IPS-NIHi11 (cell line): ENCODE measurements at places on chromosomes 7 and 10.
A peak's percentile ranks its signal among the peaks of the same experiment; 100 is the strongest.

GRCh38 chr7:83212883-83213282, 50.2 kb upstream of the PCLO start:
- no peak for DNase-seq

GRCh38 chr10:50614444-50615137, 9.2 kb downstream of the SGMS1 start:
- peak; percentile 59 for DNase-seq

GRCh38 chr10:22321156-22321923, 441 bp downstream of the BMI1 start:
- DNase-seq = peak; percentile 58

GRCh38 chr7:28700790-28701203, 257.3 kb downstream of the TRIL start:
- peak; percentile 15 for DNase-seq

GRCh38 chr7:5708271-5708670, 73.2 kb downstream of the RNF216 start:
- DNase-seq = no peak

DNA sequence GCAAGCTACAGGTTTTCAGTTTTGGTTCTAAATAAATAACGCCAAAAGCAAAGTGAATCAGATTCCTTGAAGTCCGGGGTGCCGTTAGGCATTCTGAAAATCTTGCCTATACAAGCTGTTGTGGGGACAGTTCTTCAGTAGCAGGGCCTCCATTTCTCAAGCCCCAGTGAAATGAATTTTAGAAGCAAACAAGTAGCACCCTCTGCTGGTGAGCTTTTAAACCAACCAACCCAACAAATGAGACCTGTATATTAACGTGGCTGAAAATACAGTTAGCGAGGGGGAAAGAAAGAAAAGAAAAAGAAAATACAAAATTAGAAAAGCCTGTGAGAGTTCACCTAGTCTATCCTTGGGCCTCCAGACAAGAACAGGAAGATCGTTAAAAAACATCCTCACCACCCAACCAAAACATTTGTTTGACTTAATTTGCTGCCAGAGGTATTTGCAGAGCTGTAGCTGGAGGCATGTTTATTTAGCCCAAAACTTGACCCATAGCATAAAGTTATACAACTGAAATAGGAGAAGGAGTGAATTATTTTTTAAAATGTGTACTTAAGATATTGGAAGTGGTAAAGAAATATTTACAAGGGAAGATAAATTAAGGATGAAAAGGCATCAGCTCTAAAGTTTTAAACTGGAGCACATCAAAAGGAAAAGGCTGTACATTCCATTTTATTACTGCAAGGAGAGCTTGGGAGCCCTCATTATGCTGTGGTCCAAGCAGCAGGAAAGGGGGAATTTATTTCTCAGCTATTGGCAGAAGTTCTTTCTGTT, 98.9 kb downstream of the DYNC1I1 start:
- DNase-seq = peak; percentile 71

DNA sequence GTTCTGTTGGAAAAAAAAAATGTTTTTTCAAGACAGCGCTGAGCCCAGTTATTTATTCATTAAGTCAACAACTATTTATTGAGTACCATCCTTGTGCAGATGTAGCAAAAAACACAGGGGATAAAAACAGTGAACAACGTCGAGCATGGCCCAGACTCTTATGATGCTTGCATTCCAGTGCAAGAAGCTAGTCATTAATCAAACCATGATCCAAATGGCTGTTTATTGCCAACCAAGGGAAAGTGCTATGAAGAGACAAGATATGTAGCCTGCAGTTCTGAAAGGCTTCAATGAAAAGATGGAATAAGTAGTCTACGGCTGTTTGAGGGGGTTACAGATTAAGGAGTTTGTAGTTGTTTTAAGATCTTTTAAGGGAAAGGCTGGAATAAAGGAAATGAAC, 262.3 kb downstream of the NEBL start:
- no peak for DNase-seq

DNA sequence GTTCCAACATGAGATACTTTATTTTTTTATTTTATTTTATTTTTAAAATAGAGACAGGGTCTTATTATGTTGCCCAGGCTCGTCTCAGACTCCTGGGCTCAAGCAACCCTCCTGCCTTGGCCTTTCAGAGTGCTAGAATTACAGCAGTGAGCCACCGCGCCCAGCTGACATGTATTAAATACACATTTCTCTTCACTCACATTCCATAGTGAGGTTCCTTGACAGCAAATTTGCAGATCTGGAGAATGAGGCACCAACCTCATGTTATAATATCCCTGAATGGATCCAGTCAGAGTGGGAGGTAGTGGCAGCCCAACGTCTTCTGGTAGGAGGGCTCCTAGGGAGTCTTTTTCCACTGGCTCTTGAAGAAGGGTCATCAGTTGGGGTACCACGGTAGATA, 46.1 kb downstream of the OGDH start:
- DNase-seq = no peak

DNA sequence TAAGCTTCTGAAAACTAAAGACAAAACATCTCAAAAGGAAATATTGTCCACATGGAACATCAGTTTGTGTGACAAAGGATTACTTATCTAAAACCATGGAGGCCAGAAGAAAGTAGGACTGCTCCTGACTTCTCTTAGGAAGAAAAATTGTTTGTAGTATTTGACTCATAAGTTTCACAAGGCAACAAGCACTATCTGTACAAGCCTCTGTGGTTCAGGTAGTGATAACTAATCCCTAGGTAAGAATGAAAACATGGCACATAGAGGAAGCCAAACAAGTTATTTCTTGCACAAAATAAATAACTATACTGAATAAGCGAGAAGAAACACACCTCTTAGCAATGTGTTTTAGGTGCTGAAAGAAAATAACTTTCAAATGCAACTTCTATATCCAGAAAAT, 30.3 kb downstream of the TFPI2 start:
- no peak for DNase-seq

GRCh38 chr7:4739528-4739992, 35.9 kb upstream of the AP5Z1 start:
- DNase-seq = no peak

GRCh38 chr10:48556065-48556464, 48.8 kb downstream of the ARHGAP22 start:
- DNase-seq = no peak

DNA sequence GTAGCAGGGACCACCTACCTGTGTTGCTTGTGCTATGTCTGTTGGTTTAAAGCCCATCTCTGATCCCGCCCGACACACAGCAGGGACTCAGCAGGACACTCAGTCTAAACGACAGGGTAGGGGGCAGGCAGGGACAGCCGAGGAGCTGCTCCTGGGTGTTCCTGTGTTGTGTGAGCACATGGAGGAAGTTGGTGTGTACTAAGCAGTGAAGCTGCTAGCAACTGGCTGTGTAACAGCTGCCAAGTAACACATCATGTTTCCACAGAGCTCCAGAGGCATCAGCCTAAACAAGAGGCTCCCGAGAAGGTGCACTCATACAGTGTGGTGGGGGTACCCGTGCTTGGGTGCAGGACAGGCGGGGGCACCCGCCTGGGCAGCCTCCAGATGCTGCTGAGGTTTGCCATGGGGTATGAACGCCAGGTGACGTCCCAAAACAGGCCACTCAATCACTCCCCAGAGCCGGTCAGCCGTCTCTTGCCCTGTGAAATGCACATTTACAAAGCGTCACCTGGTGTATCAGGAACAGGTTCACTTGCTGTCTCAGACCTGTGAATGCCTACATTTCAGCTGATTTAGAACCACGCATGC, 59.6 kb downstream of the PTPRN2 start:
- no peak for DNase-seq

DNA sequence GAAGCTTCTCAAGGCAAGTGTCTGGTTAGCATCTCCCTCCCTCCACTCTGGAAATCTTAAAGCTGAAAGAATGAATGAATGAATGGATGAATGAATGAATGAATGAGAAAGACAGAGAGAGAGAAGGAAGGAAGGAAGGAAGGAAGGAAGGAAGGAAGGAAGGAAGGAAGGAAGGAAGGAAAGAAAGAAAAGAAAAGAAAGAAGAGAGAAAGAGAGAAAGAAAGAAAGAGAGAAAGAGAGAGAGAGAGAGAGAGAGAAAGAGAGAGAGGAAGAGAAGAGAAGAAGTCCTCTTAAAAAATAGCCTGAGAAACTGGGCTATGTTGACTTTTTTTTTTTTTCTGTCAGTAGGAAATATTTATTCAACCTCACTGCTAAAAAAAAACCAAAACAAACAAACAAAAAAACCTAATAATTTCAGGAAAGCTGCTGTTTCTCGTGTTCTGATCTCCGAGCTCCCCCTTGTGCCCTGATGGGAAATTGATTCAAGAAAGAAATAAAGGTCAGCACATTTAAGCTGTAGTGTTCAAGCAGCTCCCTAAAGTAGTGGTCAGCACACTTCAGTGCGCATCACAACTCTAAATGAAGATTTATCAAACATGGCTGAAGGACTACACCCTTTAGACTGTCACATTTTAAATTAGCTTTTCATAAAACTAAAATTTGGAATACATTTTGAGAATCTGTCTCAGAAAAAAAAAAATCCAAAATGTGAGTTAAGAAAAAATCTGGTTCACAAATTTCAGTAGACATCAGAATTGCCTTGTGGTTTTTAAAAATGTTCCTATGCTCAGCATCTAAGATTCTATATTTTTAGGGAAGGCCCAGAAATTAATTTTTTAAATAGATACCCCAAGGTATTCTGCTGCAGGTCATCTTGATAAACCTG, 154.3 kb downstream of the ELAPOR2 start:
- peak; percentile 21 for DNase-seq

- no peak for DNase-seq
Observed at GRCh38 chr7:1761097-1761496, 91.0 kb downstream of the ELFN1 start.

GRCh38 chr7:4791738-4792536, 16.5 kb downstream of the AP5Z1 start:
- peak; percentile 93 for DNase-seq

GRCh38 chr7:33041631-33042428, 20.7 kb downstream of the NT5C3A start:
- DNase-seq = no peak

DNA sequence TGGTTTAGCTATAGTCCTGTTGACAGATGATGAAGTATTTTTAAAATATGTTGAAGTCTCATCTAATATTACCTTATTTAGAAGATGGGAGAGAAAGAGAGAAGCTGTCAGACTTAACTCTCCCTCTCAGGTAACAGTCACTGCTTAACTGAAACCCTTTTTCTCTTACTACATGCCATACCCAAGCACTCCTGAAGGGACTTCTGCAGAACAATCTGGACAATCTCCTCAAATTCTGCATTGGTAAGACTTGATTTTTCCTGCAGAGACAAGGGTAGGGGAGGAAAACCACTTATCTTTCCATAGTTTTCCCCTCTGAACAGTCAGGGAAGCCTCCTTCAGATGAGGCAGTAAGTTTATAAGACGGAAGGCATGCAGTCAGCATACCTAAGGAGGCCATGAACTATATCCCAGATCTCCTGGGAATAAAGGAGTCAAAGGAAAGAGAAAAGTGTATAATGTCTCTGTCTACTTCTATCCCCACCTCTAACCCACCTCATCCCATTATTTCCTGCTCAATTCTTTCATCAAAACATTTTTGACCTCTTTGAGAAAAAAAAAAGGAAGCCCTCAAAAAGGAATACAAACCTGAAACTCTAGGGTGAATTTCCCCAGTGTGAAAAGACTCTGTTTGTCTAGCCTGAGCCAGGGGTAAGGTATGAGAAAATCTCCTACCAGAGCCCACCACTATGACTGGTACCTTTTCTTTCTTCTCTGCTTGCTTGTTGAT, 9.4 kb downstream of the ZCWPW1 start:
- DNase-seq = no peak

GRCh38 chr10:44390585-44391072, 5.7 kb upstream of the CXCL12 start:
- DNase-seq = no peak

- peak; percentile 57 for DNase-seq
Observed at GRCh38 chr7:155227788-155228458, 69.8 kb upstream of the INSIG1 start.

- no peak for DNase-seq
Observed at GRCh38 chr10:30606313-30606712, 23.2 kb downstream of the LYZL2 start.

- DNase-seq = no peak
Observed at GRCh38 chr7:47622946-47623640, 41.2 kb upstream of the TNS3 start.

DNA sequence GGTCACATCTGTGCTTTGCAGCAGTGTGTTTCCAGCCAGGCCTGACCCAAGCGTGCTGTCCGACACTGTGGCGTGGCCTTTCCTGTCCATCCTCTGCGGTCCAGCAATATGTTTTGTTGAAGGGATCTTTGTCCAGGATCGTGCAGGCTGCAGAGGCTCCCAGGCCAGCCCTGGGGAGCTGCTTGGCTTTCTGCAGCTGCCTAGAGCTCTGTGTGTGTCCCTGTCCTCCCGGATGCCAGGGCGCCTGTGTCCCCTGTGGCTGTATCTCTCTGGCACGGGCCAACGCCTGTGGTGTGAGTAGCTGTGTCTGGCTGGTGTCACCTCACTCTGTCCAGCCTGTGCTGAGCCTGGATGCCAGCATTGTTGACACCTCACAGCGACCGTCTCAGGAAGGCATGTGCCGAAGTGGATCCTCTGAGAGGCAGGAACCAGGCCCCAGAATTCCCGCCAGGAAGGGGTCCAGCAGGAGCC, 94.5 kb downstream of the INPP5A start:
- no peak for DNase-seq

DNA sequence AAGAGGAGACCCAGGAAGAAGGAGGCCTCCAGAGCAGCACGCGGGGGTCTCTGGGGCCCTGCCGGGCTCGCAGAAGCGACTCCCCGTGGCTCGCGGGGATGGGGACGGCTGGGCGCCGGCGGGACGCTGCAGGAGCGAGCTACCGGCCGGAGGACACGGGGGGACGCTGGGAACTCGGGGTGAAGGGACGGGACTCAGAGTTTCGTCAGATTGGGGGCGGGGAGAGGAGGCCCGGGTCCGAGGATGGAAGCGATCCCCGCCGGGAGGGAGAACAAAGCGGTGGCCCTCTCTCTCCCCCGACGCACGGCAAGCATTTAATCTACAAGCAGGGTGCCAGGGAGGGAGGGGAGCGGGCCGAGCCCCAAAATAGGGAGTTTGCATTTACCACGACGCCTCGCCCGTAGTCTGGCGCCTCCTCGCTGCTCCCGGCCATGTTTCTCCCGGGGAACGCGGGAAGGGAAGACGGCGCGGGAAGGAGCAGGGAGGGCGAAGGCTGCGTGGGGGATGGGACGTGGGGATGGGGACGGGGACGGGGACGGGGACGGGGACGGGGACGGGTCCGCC, at the start of gene PRTFDC1:
PRTFDC1 (minus strand) TSS at position 464 of the 564 bp plus-strand sequence; CDS start at position 433, 31 bp downstream.
- DNase-seq = peak; percentile 63

DNA sequence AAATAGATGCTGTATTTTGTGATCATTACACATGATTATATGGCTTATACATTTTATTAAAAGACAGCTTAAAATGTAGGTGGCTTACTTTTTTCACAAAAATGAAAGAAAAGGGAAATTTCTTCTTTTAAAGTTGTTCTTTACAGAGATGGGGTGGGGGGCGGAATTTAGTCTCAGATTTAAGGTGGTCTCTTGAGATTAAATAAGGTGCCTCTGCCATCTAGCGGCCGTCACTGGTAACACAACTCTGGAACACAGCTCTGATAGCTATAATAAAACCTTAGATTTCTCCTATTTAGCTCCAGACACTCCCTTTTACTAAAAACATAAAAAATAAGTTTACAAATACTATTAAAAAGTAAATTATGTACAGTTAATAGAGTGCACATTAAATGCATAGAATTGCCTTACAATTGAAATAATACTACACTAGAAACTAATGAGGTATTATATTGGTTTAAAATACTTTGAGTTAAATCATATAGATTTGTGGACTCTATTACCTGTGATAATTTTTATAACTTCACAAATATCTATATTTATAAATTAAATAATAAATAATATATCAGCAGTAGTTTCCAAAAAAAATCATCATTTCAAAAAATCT, 210.9 kb downstream of the DGKB start:
- peak; percentile 30 for DNase-seq
